ENCODE measurements at places on chromosomes 16 and 17.

DNA sequence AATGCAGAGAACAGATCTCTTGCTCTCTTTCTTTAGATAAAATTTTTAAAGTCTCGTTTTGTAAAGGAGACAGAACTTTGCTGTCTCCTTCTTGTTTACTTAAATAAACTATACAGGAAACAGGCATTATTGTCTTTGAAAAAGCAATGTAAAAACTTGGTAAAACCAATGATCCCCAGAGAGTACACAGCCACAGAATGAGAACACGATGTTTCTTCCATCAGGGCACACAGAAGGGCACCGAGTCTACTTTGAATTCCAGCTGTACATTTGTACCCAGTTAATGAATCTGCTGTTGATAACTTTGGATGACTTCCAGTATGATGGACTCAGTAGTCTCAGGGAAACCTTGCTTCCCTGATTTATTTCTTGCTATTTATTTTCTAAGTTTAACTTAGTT, 8.1 kb upstream of the TMEM100 start:
- no peak for DNase-seq

- peak; percentile 47 for DNase-seq
Measured at GRCh38 chr16:89924297-89924924, 1.3 kb downstream of the TUBB3 start.

DNA sequence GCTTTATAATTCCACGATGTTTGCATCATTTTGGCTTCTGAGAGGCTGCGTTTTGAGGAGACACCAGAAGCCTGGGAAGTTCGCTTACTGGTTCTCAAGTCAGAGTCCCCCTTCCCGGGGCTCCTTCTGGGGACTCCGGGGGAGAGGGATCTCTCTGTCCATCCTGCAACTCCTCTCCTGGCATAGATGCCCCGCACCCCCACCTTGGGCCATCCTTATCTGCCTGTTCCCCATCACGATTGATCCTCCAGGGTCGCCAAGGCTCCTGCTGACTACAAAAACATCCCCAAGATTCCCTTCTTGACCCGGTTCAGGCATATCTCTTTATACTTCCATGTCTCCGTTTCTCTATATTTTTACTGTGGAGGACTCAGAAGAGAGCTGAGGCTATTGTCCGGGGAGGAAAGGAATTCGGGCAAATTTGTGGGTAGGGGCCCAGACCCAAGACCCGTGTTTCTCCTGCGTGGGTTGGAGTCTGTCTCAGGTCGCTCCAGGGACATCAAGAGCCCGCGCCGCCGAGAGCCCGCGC, 18.4 kb upstream of the HOXB13 start:
- no peak for DNase-seq

- no peak for DNase-seq
Measured at GRCh38 chr16:28846933-28847273, 755 bp upstream of the TUFM start.

GRCh38 chr16:89612415-89613166, 851 bp upstream of the DPEP1 start:
- no peak for DNase-seq

DNA sequence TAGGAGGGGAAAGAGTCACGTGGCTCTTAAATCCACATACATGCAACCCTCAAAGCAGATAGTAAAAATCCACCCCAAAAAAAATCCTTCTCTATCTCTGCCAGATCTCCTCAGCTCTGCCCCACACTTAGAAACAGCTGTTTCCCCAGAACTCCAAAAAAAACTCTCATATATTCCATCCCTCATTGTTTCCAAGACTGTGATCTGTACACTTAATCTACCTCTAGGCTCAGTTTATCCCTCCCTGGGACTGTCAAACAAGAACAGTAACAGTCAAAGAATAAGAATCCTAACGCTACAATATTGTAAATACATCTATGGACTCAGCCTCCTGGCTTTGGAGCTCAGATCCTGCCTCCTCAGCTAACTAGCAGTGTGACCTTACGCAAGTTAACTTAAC, 11.6 kb downstream of the CUEDC1 start:
- DNase-seq = no peak

- DNase-seq = no peak
Measured at GRCh38 chr17:27453471-27453870, 2.8 kb upstream of the KSR1 start.

DNA sequence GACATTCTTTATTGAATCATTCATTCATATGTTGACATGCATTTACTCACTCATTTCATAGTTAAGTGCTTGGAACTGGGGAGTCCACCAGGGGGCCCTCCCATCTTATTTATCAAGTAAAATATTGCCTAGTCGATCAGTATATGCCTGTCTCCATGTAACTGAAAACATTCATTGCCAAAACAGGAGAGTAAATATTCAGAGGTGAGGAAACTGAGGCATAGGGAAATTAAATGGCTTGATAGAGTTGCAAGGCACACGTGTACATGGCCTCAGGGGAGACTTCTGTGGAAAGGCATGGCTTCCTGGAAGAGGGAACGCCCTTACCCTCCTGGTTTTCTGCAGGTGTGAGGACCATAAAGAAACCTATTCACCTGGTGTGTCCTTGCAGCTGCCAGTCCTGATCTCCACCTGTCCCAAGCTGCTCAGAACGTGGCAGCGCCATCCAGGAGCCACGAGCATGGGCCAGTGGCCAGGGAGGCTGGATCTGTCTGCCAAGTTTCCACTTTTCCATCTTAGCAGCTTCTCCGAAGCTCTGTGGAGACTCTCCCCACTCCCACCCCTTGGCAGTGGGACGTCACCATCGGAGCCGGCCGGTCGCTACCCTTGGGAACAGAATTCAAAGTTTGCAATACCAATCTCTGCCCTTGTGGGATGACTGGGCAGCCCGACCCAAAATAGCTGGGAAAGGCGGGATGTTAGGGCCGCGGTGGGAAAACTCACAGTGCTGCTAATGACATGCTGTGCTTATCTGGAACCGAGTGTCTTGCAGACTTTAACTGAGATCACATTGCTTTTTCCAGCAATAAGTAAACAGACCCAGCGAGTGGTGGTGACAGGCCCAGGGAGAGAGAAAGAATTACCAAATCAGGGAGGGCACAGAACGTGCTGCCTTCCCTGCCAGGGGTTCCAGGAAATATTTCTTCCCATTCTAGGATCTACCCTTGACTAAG, 4.1 kb upstream of the C1QTNF1 start:
- DNase-seq = peak; percentile 40

GRCh38 chr16:59634951-59635350, 900.8 kb upstream of the GOT2 start:
- no peak for DNase-seq

DNA sequence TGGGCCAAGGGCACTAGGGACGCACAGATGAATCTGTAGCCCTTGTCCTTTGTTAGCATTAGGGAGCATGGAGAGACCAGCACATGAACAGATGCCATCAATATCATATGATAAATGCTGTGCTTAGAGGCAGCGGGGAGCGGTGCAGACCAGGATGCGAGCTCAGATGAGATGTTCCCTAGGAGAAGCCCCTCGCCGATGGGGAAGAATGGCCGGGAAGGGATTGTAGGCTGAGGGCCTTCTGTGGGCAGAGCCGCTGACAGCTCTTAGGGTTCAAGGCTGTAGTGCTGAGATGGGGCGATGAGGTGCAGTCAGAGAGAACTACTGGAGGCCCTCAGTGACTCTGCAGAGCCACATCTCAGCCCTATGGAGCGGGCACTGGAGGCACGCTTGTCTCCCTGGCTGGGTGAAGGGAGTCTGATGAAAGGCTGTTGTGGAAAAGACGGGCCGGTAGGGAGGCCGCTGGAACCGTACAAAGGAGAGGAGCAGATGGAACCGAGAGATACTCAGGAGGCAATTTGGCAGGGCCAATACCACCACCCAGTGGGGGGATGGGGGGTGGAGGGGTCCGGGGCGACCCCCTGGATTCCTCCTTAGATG, 66.3 kb upstream of the ENDOV start:
- no peak for DNase-seq

DNA sequence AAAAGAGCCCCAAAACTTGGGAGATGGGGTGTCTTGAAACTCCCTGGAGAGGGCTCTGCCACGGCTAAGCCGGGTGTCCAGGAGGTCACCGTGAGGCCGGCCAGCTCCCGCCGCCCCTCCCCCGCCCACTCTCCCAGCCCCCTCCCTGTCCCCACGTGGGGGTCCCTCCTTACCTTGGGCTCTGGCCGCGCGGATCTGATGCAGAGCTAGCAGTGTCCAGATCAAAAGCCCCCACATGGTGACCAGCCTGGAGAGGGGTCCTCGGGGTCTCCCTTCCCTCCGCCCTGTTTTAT, 447 bp downstream of the SDK2 start:
- DNase-seq = no peak

DNA sequence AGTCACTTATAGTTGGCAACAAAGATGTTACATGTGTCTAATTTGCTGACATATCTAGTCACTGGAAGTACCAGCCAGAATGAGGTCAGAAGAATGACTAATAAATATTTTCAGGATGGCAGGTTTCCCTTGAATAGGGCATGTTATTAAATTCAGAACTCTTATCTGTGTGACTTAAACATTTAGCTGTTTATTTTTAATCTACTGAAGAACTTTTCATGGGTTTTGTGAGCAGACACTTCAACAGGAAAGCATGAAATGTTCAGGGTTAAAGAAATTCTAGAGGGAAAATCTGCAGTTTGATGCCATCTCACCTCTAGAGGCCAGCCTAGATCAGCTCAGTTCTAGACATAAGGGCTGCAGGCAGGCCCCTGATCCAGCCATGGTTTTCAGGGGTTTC, 13.2 kb downstream of the JPT2 start:
- no peak for DNase-seq

DNA sequence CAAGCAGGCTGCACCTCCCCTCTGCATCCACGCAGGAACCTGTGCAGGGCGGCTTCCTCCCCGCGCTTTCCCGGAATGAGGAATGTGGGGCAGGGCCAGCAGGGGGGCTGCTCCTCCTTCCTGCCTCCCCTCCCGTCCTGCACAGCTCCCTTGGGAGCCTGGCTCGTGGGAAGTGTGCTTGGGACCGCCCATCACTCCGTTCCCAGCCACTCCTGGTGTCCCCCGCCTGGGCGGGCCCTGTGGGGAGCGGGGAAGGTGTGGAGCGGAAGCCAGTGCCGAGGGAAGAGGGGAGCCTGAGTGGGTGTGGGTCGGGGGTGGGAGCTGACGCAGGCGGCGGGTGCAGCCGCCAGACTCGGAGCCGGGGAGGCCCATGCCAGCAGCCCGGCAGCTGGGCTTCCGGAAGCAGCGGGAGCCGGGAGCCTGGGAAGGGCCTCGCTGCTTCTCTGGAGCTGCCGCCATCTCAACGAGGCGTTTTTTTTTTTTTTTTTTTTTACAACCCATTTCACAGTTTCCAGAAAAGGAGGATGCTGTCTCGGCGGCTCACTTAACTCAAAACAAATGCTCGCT, 24.1 kb downstream of the BAHCC1 start:
- no peak for DNase-seq

DNA sequence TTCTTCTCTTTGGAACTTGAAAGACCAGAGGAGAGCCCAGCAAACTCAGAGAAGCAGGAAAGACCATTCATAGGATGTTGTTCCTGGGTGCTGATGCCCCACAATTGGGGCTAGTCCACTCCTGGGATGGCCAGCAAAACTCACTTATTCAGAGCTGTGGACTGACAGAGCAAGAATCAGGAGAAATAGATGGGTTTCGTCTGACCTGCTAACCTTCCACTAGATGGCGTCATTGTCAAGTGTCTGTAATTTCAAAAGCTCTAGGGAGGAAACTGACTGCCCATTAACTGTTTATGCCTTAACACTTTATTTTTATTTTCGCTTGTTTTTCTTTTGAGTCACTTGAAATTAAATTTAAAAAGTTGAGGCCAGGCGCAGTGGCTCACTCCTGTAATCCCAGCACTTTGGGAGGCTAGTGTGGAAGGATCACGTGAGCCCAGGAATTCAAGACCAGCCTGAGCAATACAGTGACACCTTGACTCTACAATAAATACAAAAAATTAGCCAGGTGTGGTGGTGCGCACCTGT, 28.7 kb upstream of the MILR1 start:
- peak; percentile 30 for DNase-seq

DNA sequence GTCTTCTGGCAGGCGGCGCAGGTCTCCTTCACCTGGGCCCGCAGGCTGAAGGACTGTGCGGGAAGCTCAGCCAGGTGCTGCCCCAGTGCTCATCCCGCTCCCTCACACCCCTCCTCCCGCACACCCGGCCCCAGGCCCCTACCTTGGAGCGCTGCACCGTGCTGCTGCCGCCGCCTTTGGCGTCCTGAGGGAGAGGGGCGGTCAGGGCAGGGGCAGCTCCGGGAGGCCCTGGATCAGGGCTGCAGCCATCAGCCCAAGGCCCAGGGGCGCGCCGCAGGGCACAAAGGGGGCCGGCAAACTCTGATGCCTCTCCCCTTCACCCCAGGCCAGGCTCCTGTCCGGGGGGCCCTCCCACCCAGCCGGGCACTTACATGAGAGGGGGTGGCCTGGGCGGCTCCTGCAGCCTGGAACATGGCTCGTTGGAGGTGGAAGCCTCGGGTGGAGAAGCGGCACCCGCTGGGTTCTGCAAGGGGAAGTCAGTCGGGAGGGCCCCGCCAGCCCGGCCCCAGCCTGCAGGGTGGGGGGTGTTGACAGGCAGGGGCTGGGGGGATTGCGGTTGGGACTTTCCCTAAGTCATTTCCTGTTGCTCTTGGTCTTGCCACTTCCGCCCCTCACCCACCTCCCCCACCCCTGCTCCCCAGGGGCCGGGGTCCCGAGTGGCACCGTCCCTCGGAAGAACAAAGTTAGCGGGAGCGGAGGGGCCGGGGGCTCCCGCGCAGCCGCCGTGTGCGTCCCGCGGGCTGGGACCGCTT, 863 bp downstream of the LIMD2 start:
- no peak for DNase-seq

- no peak for DNase-seq
Measured at GRCh38 chr16:29920288-29921033, 5.6 kb downstream of the KCTD13 start.

DNA sequence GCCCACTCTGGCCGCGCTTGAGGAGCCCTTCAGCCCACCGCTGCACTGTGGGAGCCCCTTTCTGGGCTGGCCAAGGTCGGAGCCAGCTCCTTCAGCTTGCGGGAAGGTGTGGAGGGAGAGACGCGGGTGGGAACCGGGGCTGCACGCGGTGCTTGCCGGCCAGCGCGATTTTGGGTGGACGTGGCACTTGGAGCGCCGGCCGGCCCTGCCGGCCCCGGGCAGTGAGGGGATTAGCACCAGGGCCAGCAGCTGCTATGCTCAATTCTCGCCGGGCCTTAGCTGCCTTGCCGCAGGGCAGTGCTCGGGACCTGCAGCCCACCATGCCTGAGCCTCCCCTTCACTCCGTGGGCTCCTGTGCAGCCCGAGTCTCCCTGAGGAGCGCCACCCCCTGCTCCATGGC, 9.9 kb upstream of the ATP1B2 start:
- DNase-seq = no peak

DNA sequence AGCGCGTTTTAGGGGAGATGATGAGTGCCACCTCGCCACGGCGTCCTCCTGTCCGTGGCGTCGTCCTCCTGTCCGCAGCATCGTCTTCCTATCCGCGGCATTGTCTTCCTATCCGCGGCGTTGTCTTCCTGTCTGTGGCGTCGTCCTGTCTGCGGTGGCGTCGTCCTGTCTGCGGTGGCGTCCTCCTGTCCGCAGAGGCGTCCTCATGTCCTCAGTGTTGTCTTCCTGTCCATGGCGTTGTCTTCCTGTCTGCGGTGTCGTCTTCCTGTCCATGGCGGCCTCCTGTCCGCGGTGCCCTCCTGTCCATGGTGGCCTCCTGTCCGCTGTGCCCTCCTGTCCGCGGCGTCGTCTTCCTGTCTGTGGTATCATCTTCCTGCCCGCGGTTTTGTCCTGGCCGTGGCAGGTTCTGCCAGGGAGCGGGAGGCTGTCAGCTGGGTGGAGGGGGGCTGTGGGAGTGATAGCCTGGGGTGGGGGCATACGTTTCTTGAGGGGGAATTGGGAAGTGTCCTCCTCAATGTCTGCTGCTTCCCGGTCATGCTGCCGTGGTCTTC, 30.9 kb downstream of the TBCD start:
- peak; percentile 19 for DNase-seq

- no peak for DNase-seq
Measured at GRCh38 chr17:68228817-68229570, 18.8 kb upstream of the AMZ2 start.

All from endothelial cell (in vitro differentiated cells).